Endothelial cell of umbilical vein (primary cell): ENCODE measurements at places on chromosomes 2 and 18. TPM values are rescaled to one million over a fixed set of nuclear protein-coding genes. Genes with fewer than 3 reads are reported as not detected.

GRCh38 chr18:55863391-55863706 is 275.4 kb upstream of the TCF4 start:
- H3K4me3 ChIP-seq = no peak overlapping the region
- no peaks in the 10 kb centered on the region for H3K4me1 ChIP-seq
- H3K36me3 ChIP-seq = no peaks in the 10 kb centered on the region

DNA sequence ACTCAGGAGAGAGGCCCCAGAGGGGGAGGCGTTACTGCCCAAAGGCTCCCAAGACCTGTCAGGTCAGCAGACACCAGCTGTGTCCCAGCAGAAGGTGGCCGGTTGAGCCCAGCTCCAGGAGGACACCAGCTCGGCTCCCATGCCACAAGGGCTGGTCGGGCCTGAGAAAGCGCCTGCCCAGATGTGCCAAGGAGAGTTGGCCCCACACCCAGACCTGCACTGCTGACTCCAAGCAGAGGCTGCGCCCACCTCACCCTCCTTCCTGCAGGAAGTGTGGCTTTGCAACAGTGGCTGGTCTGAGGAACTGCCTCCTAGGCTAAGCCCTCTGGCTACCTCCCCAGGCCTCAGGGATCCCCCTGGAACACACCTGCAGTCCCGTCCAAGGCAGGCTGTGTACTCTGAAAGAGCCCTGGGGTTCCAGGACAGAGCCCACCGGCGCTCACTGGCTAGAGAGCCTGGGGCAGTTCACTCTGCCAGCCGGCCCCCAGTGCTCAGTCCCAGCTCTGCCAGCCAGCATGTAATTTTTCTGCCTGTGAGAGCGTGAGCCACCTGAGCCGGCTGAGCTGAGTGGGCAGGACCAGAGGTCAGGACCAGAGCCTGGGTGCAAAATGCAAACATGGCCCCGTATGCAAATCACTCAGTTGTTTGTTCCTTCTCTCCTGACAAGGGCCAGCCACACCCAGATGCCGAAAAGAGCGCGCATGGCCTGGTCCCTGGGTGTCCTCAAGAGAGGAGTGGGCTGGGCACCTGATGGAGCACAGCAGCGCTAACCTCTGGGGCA is 36.9 kb upstream of the PTMA start:
- no peaks in the 10 kb centered on the region for H3K36me3 ChIP-seq
- no peak overlapping the region for H3K27ac ChIP-seq
- H3K4me3 ChIP-seq = no peak overlapping the region
- H3K27me3 ChIP-seq = no peaks in the 10 kb centered on the region

DNA sequence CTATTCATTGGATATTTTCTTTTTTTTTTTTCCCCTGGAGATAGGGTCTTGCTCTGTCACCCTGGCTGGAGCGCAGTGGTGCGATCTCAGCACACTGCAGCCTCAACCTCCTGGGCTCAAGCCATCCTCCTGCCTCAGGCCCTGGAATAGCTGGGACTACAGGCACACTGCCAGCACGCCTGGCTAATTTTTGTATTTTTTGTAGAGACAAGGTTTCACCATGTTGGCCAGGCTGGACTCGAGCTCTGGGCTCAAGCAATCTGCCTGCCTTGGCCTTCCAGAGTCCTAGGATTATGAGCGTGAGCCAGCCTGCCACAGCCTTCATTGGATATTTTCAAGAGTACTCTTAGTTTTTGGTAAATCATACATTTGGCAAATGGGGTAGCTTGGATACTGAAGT is 9.0 kb upstream of the MCFD2 start:
- no peak for DNase-seq
- H3K27ac ChIP-seq = no peak overlapping the region
- H3K4me3 ChIP-seq = no peak overlapping the region
- H3K36me3 ChIP-seq = no peaks in the 10 kb centered on the region
- peaks cover 23% of the 10 kb centered on the region for H3K4me1 ChIP-seq

DNA sequence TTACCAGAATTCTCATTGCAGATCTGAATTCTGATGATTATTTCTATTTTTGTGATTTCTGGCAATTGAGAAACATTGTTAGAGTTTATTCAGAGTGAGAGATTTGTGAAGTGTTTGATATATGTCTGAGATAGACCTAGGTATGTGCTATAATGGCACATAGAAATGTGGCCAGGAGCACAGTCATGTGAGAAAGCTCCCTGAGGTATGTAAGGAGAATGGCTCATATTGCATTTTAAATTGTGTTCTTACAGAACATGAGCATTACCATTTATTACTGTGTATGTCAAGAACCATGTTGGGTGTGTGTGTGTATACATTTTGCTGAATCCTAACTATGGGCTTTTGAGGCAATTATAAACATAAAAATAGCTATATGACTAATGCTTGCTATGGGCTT is 101.2 kb downstream of the RAPGEF4 start:
- H3K36me3 ChIP-seq = no peaks in the 10 kb centered on the region
- no peaks in the 10 kb centered on the region for H3K27me3 ChIP-seq
- H3K27ac ChIP-seq = peak overlapping the region; percentile 67
- no peak for DNase-seq
- H3K4me3 ChIP-seq = no peak overlapping the region

- no peak overlapping the region for H3K27ac ChIP-seq
- H3K4me3 ChIP-seq = no peak overlapping the region
- H3K4me1 ChIP-seq = no peaks in the 10 kb centered on the region
These were observed 59.2 kb downstream of the PIEZO2 start for GRCh38 chr18:11089931-11090715.

DNA sequence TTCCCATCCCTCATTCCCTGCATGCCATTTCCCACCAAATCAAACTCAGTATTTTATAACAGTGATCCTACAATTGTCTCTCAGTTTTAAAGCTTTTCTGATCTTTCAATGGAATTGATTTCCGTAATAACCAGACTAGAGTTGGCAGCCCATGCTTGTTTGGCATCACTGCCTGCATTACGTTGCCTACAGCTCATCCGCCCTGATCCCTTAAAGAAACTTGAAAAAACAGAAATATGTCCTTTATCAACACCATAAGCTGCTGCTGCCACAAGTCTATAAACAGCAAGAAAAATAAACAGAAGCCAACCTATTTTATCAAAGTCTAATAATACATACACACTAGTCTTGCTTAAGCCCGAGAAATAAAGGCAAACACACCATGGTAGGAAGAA is 331.0 kb downstream of the METTL4 start:
- no peak overlapping the region for H3K4me3 ChIP-seq
- no peaks in the 10 kb centered on the region for H3K36me3 ChIP-seq
- peaks cover 33% of the 10 kb centered on the region for H3K27me3 ChIP-seq
- H3K4me1 ChIP-seq = no peaks in the 10 kb centered on the region

GRCh38 chr2:36433311-36434217 is 78.0 kb downstream of the CRIM1 start:
- DNase-seq = no peak
- peaks cover 89% of the 10 kb centered on the region for H3K4me1 ChIP-seq
- no peak overlapping the region for H3K4me3 ChIP-seq
- no peaks in the 10 kb centered on the region for H3K27me3 ChIP-seq
- no peak overlapping the region for H3K27ac ChIP-seq

- no peaks in the 10 kb centered on the region for H3K36me3 ChIP-seq
- H3K4me3 ChIP-seq = peak overlapping the region; percentile 87
- H3K27me3 ChIP-seq = no peaks in the 10 kb centered on the region
- no peak overlapping the region for H3K27ac ChIP-seq
- no peak for DNase-seq
These were observed 160 bp downstream of the SPTBN1 start for GRCh38 chr2:54456362-54456611.

DNA sequence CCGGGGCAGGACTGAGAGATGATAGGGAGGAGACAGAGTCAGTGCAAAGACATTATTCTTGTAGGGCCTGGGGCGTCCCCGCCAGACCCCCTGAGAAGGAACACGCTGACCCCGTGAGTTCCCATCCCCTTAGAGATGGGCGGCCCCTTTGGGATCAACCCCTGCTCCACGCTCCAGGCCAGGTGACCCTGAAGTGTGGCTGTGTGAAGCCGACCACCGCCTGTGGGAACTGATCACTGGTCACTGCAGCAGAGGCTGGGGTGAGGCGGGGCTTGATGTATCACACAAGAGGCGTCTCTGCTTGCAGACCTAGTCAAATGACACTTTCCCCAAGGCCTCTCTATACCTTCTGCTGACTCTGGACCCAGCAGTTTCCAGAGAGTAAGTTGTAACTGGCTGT is 157.4 kb upstream of the TWIST2 start:
- H3K27me3 ChIP-seq = no peaks in the 10 kb centered on the region
- no peak overlapping the region for H3K4me3 ChIP-seq
- no peak for DNase-seq
- no peaks in the 10 kb centered on the region for H3K36me3 ChIP-seq
- H3K27ac ChIP-seq = no peak overlapping the region
- no peaks in the 10 kb centered on the region for H3K4me1 ChIP-seq

- no peak within 1 kb of the TSS for H3K27ac ChIP-seq
- H3K27me3 ChIP-seq = no peaks in the 10 kb centered on the region
- DNase-seq = no peak
- H3K4me1 ChIP-seq = peaks cover 58% of the 10 kb centered on the region
- H3K4me3 ChIP-seq = peak within 1 kb of the TSS; percentile 34
These were observed at the start of gene DYSF for GRCh38 chr2:71453404-71454220. Gene DYSF, plus strand, starts transcription at chr2:71453561.

DNA sequence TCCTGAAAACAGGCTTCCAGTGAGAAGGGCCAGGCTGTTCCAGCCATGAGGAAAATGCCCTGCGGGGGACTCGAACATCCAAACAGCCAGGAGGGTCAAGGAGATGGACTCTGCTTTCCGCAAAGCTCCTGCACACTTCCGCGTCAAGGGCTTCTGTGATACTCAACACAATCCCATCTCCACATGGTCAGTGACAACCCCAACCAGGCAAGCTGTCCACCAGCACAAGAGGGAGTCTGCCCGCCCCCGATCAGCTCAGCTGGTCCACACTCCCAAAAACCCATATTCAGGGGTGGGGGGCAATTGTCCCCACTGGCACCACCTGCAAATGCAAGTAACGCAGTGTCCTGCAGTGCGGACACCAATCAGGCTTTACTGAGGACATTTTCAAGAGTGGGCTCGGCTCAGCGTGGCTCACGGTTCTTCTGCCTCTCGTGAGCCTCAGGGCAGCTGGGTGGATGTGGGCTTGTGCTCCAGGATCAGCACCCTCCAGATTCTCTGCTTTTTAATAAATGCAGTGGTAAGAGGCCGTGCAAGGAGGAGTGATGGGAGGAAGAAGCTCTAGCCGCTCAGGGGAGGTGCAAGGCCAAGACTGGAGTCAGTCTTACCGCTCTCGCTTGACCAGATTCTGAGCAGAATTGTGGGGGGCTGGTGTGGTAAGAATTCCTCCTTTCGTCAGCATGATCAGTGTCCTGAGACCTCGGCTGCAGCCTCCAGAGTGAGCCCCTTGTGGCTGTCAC is 19.5 kb upstream of the CIDEA start:
- H3K27ac ChIP-seq = no peak overlapping the region
- H3K4me1 ChIP-seq = peaks cover 12% of the 10 kb centered on the region
- H3K27me3 ChIP-seq = no peaks in the 10 kb centered on the region
- no peak for DNase-seq
- H3K36me3 ChIP-seq = no peaks in the 10 kb centered on the region
- H3K4me3 ChIP-seq = no peak overlapping the region

DNA sequence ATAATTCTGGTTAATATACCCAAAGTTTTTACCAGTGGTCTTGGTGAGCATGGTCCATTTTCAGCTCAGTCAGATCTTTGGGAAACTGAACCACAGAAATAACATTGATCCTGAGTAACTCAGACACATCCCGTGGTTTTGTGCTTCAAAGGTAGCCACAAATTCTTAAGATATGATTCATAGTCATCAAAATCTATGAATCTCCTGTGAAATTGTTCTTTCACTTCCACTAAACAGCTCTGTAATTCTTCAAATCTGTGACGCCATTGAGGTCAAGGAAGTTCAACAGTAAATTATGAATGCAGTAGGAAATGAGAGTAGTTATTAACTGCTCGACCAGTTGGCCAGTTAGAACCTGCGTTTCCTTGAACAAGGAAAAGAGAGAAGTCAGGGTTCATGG is 147.3 kb downstream of the IRS1 start:
- peak; percentile 11 for DNase-seq
- no peaks in the 10 kb centered on the region for H3K36me3 ChIP-seq
- peaks cover 15% of the 10 kb centered on the region for H3K27me3 ChIP-seq
- no peak overlapping the region for H3K27ac ChIP-seq

- H3K27ac ChIP-seq = no peak overlapping the region
- H3K4me3 ChIP-seq = no peak overlapping the region
- peaks cover 19% of the 10 kb centered on the region for H3K36me3 ChIP-seq
- no peaks in the 10 kb centered on the region for H3K27me3 ChIP-seq
These were observed 19.1 kb downstream of the LPIN1 start for GRCh38 chr2:11765501-11765900.

- peaks cover 4% of the 10 kb centered on the region for H3K4me1 ChIP-seq
- no peak for DNase-seq
- no peaks in the 10 kb centered on the region for H3K27me3 ChIP-seq
- H3K4me3 ChIP-seq = no peak overlapping the region
- no peak overlapping the region for H3K27ac ChIP-seq
These were observed 46.3 kb upstream of the SLC39A10 start for GRCh38 chr2:195610717-195611116.

GRCh38 chr2:88234760-88235159 is 64.6 kb downstream of the THNSL2 start:
- no peak overlapping the region for H3K4me3 ChIP-seq
- no peaks in the 10 kb centered on the region for H3K36me3 ChIP-seq
- no peak for DNase-seq
- H3K27ac ChIP-seq = no peak overlapping the region
- H3K4me1 ChIP-seq = no peaks in the 10 kb centered on the region

DNA sequence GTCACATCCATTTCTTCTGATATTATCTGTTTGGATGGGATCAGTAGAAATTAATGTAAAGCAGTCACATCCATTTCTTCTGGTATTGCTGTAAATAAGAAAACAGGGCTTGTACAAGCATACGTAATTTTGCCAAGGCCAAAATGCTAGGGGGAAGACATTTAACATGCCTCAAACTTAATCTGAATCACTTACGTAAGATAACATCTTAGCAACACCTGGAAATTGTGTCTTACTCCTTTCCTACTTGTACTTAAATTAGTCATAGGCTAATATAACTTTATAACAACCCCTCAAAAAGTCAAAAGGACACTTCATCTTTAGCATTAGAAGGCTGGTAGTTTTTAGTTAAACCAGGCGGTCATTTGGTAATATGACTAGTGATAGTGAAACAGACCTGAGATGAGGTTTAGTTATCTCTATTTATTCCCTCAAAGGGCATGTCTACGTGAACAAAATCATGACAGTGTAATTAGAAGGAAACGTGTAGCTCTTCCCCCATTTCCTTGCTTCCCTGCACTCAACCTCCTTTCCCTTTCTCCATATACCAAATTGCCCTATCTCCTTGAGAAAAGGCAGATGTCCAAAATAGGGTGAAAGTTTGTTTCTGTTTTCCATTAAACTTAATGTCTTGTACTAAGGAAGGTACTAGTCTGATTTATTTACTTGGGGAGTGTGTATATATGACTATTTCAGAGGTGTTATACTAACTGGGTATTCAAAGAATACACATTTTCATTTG is 99.3 kb upstream of the FZD5 start:
- H3K27me3 ChIP-seq = no peaks in the 10 kb centered on the region
- no peak overlapping the region for H3K4me3 ChIP-seq
- no peaks in the 10 kb centered on the region for H3K36me3 ChIP-seq
- H3K4me1 ChIP-seq = no peaks in the 10 kb centered on the region

ATP6V1C2 gene
- total RNA-seq = 0.13 TPM in 1 of 2 replicates, not detected in the other

COL3A1 gene
- total RNA-seq = 1.3 and 8.7 TPM in 2 replicates

ABHD1 gene
- not detected in 2 replicates for total RNA-seq
